ENCODE measurements at places on chromosomes 12 and 14.

DNA sequence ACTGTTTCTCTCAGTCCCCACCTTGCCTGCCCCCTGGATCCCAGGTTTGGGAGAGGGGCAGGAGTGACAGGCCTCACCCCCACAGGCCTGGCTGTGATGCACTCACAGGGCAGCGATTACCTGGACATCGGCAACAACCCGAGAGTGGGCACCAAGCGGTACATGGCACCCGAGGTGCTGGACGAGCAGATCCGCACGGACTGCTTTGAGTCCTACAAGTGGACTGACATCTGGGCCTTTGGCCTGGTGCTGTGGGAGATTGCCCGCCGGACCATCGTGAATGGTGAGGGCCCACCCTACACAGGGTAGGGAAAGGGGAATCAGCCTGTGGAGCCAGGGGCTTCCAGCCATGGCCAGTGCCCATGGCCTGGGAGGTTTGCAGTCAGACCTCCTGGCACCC, 8.6 kb downstream of the ACVRL1 start:
- no peak for DNase-seq

- DNase-seq, result peak; percentile 74
These were observed 5.0 kb downstream of the CELA1 start for GRCh38 chr12:51341251-51342007.

- DNase-seq, result no peak
These were observed 68.5 kb downstream of the RIN3 start for GRCh38 chr14:92581966-92582566.

GRCh38 chr12:13311551-13311950, 115.0 kb downstream of the EMP1 start:
- DNase-seq, result peak; percentile 34

DNA sequence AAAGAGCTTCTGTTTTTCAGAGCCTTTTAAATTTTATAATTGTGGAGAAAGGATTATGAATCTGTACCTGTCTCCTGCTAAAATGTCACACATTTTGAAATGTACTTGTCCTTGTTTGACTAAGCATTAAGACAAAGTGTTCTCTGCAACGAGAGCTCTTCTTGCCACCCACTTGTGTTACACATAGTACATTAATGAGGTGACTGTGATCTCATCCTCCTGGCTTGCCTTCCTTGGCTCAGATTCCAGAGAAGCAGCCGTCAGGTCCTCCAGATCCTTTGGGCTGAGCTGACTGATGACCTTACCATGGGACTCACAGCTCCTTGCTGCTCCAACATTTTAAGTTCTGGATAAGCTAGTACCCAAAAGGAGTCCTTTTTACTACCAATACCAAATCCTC, 81.4 kb downstream of the BBS10 start:
- peak; percentile 84 for DNase-seq

- DNase-seq, result no peak
These were observed 59.5 kb upstream of the DYRK2 start for GRCh38 chr12:67589078-67589477.

DNA sequence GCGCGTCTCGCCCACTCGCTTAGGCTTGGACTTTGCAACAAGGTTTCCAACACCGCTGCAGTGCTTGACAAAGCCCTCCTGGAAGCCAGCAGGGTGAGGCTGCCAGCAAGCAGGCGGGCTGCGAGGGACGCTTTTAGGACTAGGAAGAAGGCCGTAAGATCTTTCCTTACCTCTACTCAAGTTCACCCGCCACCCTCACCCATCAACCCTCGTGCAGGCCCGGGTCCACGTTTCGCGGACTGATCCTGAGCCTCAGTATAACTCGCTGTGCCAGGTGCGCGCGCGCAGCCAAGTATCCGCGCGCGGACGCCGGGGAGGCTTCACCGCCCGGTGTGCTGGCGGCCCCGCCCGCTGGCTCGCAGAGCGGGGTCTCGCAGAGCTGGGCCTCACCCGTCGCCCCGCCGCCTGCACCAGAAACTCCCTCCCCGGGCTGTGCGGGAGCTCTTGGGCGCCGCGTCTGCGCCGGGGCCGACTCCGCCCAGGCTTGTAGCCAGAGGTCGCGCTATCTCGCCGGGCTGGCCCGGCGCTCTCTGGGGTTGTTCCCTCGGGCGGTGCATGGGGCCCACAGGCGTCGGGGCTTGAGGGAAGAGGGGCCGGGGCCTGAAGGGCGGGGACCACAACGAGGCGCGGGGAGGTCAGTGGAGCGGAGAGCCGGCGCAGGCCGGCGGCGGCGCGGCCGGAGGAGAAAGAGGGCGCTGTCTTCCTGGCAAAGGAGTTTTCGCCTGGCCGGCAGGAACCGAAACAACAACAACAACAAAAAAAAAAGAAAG, 7.6 kb upstream of the SIX1 start:
- peak; percentile 74 for DNase-seq

GRCh38 chr12:88600272-88600671, 20.0 kb upstream of the KITLG start:
- DNase-seq, result peak; percentile 79

All from fibroblast of skin of scalp (primary cell).